ENCODE measurements at places on chromosomes 16 and 17.

- DNase-seq = no peak
These were observed 32.4 kb downstream of the SNX11 start for GRCh38 chr17:48139944-48140343.

DNA sequence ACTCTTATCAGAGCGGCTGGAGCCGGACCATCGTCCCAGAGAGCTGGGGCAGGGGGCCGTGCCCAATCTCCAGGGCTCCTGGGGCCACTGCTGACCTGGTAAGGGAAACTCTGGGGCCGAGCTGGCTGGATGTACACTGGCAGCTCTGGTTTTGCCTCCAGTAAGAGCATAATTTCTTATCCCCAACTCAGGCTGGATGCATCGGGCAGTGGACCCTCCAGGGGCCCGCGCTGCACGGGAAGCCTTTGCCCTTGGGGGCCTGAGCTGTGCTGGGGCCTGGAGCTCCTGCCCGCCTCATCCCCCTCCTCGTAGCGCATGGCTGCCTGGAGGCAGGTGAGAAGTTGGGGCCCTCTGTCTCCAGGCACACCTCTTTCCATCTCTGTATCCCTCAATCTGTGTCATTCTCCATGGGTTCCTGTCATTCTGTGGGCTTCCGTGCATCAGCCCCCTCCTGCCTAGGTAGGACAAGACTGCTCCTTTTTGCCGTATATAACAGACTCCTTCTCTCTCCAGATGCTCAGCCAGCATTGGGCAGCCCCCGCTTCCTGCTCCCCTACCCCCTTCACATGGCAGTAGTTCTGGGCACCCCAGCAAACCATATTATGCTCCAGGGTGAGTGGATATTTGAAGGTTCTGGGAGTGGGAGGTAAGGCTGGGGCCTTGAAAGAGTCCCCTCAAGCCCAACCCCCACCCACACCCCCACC is 9.4 kb upstream of the TMEM88 start:
- DNase-seq = no peak

DNA sequence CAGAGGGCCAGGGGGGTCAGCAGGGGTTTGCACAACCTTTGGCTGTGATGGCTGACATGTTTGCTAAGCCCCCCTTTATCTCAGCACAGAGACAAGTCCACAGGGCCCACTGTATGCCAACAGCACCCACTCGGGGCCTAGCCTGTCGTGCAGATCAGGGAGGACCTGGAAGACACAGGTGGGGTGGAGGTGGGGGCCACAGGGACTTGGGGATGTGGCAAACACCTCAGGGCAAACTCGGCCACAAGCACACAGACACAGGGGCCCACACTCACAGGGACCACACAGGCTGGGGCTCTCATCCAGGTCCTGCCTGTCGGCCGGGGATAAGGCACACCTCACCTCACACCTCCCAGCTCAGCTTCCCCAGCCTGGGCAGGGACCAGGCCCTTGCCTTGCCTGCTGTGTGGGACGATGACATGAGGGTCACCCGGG is 87.9 kb downstream of the C16orf78 start:
- no peak for DNase-seq

GRCh38 chr17:27635275-27635823 is 4.4 kb downstream of the LGALS9 start:
- DNase-seq = no peak

GRCh38 chr16:19431636-19432340 is 14.1 kb downstream of the TMC5 start:
- DNase-seq = no peak

- no peak for DNase-seq
These were observed 395.1 kb downstream of the SEC14L1 start for GRCh38 chr17:77535892-77536291.

Measured in SW 1271 (cell line).